ENCODE measurements at places on chromosomes 13 and 19.
A peak's percentile ranks its signal among the peaks of the same experiment; 100 is the strongest.

GRCh38 chr13:30799356-30799824 is 64.0 kb downstream of the ALOX5AP start:
- no peak for DNase-seq

DNA sequence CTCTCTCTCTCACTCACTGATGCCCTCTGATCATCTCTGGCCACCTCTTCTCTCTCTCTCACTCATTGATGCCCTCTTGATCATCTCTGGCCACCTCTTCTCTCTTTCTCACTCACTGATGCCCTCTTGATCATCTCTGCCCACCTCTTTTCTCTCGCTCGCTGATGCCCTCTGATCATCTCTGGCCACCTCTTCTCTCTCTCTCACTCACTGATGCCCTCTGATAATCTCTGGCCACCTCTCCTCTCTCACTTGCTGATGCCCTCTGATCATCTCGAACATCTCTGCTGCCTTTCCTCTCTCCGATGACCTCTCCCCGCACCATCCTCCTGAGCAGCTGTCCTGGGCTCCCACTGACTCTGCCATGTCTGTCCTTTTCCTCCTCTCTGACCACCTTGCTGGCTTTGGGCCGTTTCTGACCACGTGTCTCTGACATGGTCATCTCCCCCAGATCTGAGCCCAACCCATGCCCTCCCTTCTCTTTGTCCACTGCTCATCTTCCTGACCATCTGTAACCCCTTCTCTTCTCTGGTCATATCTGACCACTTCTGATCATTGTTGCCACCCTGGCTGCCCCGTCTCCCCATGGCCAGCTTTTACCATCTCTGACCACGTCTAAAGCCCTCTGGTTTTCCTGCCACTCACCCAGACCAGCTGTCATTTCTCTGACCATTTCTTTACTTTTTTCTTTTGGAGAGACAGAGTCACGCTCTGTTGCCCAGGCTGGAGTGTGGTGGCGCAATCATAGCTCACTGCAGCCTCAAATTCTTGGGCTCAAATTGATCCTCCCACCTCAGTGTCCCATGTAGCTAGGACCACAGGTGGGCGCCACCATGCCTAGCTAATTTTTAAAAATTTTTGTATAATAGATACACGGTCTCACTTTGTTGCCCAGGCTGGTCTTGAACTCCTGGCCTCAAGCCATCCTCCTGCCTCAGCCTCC is 2.4 kb downstream of the LRFN3 start:
- DNase-seq = no peak

GRCh38 chr19:44891016-44891882 is at the start of gene TOMM40:
Gene TOMM40 (plus strand): TSS chr19:44891254. CDS start chr19:44891416, 162 bp downstream.
- DNase-seq = no peak

DNA sequence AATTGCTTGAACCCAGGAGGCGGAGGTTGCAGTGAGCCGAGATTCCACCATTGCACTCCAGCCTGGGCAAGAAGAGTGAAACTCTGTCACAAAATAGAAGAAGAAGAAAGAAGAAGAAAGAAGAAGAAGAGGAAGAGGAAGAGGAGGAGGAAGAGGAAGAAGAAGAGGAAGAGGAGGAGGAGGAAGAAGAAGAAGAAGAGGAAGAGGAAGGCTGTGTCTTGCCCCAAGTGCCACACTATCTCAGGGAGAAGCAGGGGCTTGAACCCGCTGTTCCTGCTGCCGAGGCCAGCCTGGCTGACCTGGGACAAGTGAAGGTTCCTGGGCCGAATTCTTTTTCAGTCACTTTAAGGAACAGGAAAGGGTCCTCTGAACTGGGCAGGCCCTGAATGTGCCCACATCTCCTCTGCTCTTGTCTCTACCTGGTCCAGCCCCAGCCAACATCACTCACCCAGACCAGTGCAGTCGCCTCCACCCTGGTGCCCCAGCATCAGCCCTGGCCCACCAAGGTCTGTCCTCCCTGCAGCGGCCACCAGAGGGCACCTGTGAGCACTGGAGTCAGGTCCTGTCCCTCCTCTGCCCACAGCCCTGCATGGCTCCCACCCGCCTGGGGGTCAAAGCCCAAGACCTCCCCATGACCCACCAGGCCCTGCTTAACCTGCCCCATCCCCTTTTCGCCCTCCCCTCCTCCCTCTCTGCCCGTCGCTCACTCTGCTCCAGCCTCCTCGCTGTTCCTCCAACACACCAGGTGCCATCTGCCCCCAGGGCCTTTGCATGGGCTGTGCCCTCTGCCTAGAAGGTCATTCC is 20.0 kb downstream of the TICAM1 start:
- DNase-seq = peak; percentile 45

- DNase-seq = no peak
Observed at GRCh38 chr13:105641121-105641520, 894.3 kb downstream of the EFNB2 start.

GRCh38 chr19:30085394-30085793 is 143.4 kb downstream of the URI1 start:
- no peak for DNase-seq

DNA sequence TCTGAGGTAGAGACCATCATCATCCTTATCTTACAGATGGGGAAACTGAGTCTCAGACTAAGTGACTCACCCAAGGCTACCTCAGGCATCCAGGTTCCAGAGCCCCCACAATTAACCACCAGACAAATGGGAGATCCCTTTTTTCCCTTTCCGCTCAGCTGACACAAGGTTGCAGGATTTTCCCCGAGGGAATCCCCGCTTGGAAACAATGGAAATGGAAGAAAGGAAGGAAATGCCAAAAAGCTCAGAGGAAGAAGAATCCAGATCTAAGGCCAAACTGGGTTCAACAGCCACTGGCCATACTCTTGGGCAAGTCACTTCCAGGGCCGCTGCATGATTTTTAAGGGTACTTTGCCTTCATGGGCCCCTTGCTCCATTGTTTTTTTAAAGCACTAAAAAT is 1.6 kb downstream of the ZNF71 start:
- DNase-seq = no peak

DNA sequence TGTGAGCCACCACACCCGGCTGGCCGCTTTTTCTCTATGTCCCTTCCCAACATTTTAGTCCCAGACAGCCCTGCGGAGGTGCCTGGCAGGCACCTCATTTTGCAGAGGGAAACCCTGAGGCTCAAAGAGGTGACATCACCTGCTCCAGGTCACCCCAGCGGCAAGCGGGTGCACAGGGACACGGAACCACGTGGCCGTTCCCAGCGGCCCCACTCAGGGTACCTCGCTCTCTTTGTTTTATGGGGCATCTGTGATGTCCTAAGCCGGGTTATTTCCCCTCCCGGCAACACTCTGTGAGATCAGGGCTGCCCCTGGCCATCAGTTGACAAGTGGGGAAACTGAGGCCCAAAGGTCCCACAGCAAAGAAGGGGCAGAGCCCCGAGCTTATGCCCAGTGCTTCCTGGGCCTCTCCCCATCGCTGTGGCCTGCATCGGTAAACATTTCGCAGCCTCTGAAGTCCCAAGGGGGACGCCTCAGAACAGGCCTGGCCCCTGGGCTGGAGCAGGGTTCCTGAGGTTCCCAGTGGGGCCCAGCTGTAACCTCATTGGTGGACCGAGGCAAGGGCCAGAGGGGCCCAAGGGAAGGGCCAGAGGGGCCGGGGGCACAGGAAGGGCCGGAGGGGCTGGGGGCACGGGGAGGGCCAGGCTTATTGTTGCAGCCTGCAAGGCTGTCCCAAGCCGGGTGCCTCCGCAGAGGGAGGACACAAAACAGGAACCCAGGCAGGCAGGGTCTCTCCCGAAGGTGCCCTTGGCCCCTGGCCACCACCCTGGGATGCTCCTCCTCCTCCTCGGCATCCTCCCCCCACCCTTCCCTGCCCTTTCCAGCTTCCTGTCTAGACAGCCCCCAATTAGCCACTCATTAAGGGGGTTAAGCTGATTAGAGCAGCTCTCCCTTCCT is 39.0 kb downstream of the SMIM24 start:
- DNase-seq = no peak

DNA sequence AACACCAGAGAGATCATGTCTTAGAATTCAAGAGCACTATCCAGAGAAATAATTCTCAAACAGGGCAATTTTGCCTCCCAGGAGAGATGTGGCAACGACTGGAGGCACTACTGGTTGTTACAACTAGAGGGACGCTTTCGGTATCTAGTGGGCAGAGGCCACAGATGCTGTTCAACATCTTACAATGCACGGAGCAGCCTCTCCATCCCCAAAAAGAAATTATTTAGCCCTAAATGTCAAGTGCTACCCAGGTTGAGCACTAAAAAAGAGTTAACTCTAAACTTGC is 78.6 kb downstream of the ABCC4 start:
- DNase-seq = no peak

DNA sequence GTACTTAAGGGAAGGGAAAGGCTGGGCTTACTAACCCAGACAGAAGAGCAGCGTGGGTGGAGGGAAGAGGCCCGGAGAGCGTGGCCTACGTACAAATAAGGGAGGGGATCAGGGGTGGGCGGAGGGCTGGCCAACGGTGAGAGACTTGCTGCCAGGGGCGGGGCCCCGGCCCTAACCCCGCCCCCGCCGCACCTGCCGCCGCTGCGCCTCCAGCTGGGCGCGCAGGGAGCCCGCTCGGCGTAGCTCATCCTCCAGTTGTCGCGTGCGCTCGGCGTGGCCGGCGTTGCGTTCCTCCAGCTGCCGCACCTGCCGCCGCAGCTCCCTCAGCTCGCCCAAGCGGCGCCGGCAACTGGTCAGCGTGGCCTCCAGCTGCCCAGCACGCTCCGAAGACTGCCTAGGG is 5.7 kb downstream of the HOOK2 start:
- no peak for DNase-seq

DNA sequence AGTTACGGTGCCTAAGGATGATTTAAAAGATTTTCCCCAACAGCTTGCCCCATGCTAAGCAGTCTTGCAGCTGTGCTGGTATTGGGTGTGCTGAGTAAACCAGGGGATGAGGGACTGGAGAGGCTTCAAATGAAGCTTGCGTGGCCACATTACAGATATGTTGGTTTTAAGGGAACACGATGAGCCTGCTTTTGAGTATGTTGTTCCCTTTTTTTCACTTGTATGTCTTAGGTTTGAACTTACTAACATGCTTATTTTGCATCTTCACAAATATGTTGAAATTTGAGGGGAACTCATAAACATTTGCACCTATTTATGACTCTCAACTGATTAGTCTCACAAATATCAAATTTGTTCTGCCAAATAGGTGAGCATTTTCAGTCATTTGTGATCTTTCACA is 2.0 kb upstream of the IL17D start:
- DNase-seq = no peak

DNA sequence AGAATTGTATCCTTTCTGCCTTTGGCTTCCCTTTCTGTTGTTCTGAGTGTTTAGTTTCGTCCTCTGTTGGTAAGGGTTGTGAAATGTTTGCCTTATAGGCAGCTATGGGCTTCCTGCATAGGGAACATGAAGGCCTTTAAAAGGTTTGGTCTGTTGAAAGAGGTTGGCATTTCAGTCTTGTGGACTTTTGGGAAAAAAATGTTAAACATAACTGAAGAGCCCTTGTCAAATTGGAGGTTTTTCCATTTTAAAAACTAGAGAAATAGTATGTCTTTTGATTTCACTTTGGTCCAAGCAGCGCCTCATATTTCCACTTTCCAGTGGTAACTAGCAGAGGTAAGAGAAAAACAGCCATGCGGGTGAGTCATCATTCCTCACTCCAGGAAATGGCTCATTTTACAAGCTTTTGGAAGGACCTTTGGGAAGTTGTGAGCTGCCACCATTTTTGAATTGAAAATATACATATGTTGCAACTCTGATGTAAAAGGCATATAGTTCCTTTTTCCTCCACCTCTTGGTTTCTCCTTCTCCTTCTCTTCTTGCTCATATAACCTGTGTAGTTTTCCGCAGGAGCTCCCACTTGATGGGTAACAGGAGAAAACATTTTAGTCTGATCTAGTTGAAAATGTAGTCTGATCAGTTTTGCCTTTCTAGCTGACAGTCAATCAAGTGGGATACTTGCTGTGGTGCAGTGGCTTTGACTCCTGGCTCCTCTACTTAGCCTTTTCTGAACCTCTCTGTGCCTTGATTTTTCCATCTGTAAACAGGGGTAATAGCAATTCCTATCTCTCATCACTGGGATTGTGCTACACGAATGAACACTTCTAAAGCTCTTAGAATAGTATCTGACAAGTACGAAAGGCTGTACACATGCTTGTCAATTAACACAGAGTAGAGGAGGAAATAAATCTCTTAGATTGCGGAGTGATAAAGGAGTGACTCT is 23.0 kb downstream of the GPC6 start:
- peak; percentile 78 for DNase-seq

DNA sequence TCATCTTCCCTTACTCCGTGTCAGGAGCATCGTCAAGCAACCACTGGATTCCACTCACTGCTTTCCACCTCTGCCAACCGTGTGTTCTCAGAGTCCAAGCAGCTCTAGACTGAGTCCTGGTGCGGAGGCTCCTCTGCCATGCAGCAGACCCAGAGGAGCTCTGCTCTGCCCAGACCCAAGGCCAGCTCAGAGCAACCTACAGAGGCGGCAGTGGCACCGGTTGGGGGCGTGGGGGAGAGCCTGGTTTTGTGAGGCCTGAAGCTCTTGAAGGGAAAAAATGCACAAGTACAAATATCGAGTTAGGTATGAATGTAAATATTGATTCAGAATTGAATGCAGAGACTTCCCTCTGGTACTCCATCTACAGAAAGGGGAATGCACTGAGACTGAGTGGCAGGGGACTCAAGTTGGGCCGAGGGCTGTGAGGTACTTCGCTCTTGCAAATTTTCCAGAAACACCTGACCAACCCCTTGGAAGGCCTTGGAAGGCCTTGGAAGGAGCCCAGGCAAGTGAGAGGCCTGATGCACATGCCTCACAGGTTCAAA is 46.7 kb downstream of the GJA3 start:
- no peak for DNase-seq

DNA sequence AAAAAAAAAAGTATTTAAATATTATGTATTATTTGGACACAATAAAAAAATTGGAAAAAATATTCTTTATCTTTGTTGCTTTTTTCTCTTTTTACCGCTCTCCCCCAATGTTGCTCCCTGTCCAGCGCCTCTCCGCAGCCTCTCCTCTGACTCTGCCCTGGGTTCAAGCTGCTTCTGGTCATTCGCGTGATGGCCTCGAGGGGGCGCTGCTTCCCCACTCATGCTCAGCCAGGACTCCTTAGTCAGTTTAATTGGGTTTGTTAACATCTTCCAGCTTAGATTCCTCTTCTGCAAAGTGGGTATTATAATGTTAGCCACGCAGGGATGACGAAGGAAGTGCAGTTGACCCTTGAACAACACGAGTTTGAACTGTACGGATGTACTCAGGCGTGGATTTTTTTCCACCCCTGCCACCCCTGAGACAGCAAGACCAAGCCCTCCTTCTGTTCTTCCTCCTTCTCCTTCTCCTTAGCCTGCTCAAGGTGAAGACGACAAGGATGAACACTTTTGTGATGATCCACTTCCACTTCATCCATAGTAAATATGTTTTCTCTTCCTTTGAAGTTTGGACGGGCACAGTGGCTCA is 4.9 kb upstream of the NWD1 start:
- DNase-seq = no peak

- no peak for DNase-seq
Observed at GRCh38 chr13:89577301-89577700, 1770.2 kb upstream of the MIR17HG start.

GRCh38 chr13:49210669-49211068 is 9.5 kb upstream of the MLNR start:
- DNase-seq = no peak

Data from fibroblast of gingiva (primary cell).